ENCODE measurements at places on chromosomes 11 and 22. TPM values are rescaled to one million over a fixed set of nuclear protein-coding genes. Genes with fewer than 3 reads are reported as not detected.
A peak's percentile ranks its signal among the peaks of the same experiment; 100 is the strongest.

- H3K36me3 ChIP-seq = peaks cover 3% of the 10 kb centered on the region
- H3K27me3 ChIP-seq = peaks cover 89% of the 10 kb centered on the region
- no peak for DNase-seq
- H3K4me3 ChIP-seq = no peak overlapping the region
These were observed 1.5 kb downstream of the CACNG2 start for GRCh38 chr22:36701965-36702621.

GRCh38 chr11:42906226-42906625, 405.6 kb upstream of the API5 start:
- H3K36me3 ChIP-seq = no peaks in the 10 kb centered on the region
- H3K27me3 ChIP-seq = no peaks in the 10 kb centered on the region
- no peak overlapping the region for H3K27ac ChIP-seq
- DNase-seq = no peak
- H3K4me3 ChIP-seq = no peak overlapping the region

DNA sequence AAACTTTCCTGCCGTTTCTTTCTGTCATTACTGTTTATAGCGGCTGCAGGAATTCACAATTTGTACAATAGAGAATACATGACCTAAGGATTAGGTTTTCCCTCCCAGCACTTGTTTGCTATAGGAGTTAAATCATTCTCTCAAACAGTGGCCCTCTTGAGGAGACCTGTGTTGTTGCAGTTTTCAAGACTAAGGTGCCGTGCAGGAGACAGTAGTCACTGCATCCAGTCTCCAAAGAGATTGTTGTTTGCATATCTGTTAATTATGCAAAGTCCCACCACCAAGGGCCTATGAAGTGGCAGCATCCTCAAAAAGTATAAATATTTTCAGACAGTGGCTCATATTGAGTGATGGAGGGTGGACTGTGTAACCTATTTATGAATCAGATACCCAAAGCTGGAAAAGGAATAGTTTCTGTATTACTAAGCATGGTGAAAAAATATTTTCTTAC, 2.3 kb downstream of the PRSS23 start:
- peaks cover 41% of the 10 kb centered on the region for H3K27me3 ChIP-seq
- H3K27ac ChIP-seq = no peak overlapping the region
- no peaks in the 10 kb centered on the region for H3K36me3 ChIP-seq
- no peak overlapping the region for H3K4me3 ChIP-seq

Gene ZNF280B
- 2.6 TPM for total RNA-seq

DNA sequence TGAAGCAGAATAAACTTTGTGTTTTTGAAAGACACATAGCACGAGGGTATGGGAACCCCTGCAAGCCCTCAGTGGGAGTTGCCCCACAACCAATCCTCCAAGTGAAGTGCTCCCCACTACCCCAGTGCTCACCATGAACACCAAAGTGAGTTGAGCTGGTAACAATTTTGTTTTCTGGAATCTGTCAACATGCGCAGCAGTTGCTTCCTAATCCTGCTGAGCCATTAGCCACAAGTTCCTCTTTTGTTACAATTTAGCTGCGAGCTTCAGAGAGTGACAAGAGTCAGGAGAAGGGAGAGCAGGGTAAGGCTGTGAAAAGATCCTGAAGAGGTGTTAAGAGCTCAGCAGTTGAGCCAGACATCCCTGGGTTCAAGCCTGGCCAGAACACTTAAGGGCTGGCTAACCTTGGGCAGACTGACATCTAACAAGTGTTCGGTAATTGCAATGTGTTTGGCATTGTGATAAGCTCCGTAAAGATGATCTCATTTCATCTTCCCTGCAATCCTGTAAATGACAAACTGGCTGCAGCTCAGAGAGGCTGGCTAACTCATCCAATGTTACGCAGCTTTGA, 24.1 kb upstream of the ASPHD2 start:
- peaks cover 2% of the 10 kb centered on the region for H3K4me1 ChIP-seq
- DNase-seq = no peak
- H3K4me3 ChIP-seq = no peak overlapping the region
- H3K27me3 ChIP-seq = peaks cover 27% of the 10 kb centered on the region
- no peaks in the 10 kb centered on the region for H3K36me3 ChIP-seq

DNA sequence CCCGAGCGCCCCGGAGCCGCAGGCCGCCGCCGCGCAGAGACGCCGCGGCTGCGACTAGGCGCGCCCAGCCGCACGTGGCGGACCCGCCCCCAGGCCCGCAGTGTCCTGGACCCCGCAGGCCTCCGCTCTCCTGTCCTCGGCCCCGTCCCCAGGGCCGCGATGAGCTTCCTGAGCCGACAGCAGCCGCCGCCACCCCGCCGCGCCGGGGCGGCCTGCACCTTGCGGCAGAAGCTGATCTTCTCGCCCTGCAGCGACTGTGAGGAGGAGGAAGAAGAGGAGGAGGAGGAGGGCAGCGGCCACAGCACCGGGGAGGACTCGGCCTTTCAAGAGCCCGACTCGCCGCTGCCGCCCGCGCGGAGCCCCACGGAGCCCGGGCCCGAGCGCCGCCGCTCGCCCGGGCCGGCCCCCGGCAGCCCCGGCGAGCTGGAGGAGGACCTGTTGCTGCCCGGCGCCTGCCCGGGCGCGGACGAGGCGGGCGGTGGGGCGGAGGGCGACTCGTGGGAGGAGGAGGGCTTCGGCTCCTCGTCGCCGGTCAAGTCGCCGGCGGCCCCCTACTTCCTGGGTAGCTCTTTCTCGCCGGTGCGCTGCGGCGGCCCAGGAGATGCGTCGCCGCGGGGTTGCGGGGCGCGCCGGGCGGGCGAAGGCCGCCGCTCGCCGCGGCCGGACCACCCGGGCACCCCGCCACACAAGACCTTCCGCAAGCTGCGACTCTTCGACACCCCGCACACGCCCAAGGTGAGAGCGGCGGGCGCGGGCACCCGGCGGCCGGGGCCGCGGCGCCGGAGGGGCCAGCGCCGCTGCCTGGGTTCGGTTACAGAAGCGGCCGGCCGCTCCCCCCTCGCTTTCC, 528 bp downstream of the WEE1 start:
- H3K4me1 ChIP-seq = peaks cover 11% of the 10 kb centered on the region
- no peaks in the 10 kb centered on the region for H3K36me3 ChIP-seq
- peak; percentile 9 for DNase-seq
- H3K4me3 ChIP-seq = peak overlapping the region; percentile 75
- H3K27ac ChIP-seq = peak overlapping the region; percentile 51
- H3K27me3 ChIP-seq = peaks cover 14% of the 10 kb centered on the region

Gene CBX6
- total RNA-seq = 66.7 TPM

DNA sequence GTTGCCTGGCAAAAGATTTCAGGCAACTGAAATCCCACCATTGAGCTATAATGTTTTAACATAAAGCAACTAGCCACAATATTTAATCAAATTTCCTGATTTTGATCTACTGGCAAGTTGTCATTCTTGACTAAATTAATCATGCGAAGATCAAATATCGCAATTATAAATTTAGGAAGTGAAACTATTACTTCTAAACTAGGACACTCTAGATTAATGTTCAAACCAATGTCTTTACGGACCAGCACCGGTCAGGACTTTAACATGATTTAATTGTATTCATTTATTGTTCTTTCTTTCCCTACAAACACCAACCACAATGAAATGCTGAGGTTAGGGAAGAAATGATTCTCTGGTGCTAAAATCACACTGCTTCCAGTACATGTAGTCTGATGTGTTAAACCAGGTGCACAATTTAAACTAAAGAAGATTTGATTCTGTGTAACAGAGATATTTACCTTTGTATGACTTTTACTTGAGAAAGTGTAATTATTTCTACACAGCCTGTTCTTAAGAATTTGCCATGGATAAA, 14.9 kb downstream of the GAS2 start:
- DNase-seq = no peak
- H3K36me3 ChIP-seq = no peaks in the 10 kb centered on the region
- H3K4me3 ChIP-seq = no peak overlapping the region
- no peaks in the 10 kb centered on the region for H3K4me1 ChIP-seq
- H3K27ac ChIP-seq = no peak overlapping the region

Gene OR10A2
- not detected for total RNA-seq

DNA sequence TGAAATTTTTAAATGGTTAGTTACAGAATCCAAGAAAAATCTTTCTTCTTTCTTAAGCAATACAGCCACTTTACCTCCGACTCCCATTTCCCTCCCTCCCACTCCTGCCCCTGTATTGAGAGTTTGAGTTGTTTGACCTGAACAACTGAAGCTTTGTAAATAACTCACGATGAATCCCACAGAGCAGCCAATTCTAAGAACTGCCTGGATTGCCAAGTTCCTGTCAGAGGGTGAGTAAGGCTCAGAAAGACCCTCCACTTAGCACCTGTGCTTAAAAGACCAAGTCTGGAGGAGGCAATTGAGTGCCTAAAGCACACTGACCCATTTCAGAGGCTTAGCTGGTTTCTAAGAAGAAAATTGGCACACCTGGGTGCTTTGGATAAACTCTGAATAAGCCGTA, 158.5 kb downstream of the MSANTD4 start:
- DNase-seq = no peak
- no peaks in the 10 kb centered on the region for H3K4me1 ChIP-seq
- no peaks in the 10 kb centered on the region for H3K36me3 ChIP-seq
- H3K27me3 ChIP-seq = peaks cover 1% of the 10 kb centered on the region
- H3K4me3 ChIP-seq = no peak overlapping the region
- no peak overlapping the region for H3K27ac ChIP-seq

GRCh38 chr11:31340903-31341572, 28.5 kb downstream of the DCDC1 start:
- H3K36me3 ChIP-seq = no peaks in the 10 kb centered on the region
- H3K27me3 ChIP-seq = peaks cover 14% of the 10 kb centered on the region
- no peak overlapping the region for H3K27ac ChIP-seq
- no peak overlapping the region for H3K4me3 ChIP-seq

Gene DDTL
- total RNA-seq = not detected

Gene PLEKHB1
- total RNA-seq = 79.1 TPM

Gene BIK
- 2.6 TPM for total RNA-seq

Gene ESRRA
- 19.9 TPM for total RNA-seq

DNA sequence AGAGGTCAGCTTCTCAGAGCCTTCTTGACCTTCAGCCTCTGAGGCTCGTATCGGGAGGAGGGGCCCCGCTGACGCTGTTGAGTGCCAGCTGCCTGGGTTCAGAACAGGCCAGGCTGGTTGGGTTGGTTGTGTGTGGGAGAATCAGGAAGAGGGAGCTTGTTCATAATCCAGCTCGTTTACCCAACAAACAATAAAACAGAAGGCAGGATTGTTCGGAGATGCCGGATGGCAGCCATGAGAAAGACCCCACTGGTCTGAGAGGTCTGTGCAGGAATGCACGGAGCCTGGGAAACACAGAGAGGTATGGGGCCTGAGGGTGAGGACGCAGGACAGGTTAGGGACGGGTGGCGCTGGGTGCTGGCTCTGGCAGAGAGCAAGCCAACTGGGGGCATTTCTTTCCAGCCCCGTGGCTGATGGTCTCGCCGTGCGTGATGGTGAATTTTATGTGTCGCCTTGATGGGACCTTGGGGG, 31.6 kb upstream of the SHANK2 start:
- no peaks in the 10 kb centered on the region for H3K4me1 ChIP-seq
- peaks cover 18% of the 10 kb centered on the region for H3K27me3 ChIP-seq
- H3K4me3 ChIP-seq = no peak overlapping the region

- no peaks in the 10 kb centered on the region for H3K36me3 ChIP-seq
- no peaks in the 10 kb centered on the region for H3K27me3 ChIP-seq
- DNase-seq = no peak
- peak overlapping the region; percentile 100 for H3K27ac ChIP-seq
These were observed 451 bp downstream of the CDC45 start for GRCh38 chr22:19480173-19480568.

DNA sequence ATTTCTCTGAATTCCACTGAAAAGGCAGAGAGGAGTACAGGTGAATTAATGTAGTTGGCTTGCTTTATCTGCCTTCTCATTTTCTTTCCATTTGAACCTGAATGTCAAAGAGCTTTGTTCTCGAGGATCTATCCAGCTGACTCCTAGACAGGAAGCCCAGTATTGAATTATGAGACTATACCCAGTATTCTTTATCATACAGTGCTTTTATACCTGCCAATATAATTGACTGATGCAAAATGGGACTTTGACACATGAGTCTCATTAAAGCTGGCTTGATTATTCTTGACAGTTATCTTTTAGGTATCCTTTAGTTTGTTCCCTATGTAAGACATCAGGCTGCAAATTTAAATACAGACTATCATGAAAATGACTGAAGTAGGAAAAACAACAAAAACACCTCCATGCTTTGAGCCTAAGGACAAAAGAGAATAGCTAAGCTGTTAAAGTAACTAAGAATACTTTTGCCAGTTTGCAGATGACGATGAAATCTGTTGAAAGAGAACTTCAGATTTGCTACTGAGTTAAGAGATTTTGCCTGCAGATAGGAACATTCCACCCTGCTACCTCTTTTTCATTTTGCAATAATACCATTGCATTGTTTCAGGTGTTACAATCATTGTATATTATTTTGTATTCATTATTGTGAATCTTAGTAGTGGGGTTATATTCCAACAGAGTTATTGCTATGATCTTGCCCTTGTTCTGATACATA, 117.1 kb downstream of the ENTHD1 start:
- no peak overlapping the region for H3K4me3 ChIP-seq
- peaks cover 3% of the 10 kb centered on the region for H3K36me3 ChIP-seq
- peaks cover 15% of the 10 kb centered on the region for H3K4me1 ChIP-seq
- no peaks in the 10 kb centered on the region for H3K27me3 ChIP-seq
- DNase-seq = no peak

All from naive thymus-derived CD8-positive, alpha-beta T cell (primary cell).